CD4-positive, alpha-beta T cell (primary cell): ENCODE measurements at places on chromosomes 2 and 18.

DNA sequence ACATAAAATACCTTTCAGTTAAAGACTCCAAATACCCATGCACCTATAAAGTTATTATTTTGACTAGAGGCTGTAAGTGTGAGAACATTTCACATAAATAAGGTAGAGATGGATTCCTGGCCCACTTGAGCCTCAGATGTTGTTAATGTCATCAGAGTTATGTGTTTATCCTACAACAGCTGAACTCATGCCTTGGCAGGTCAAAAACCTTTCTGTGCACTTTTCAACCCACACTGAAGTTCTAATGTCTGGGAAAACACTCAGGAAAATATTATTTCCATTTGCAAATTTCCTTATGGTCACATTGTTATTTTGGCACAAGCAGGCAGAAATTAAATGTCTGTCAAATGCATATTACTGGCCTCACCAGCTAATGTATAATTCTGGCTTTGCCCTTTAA is 209.2 kb downstream of the LNPK start:
- no peak for DNase-seq

DNA sequence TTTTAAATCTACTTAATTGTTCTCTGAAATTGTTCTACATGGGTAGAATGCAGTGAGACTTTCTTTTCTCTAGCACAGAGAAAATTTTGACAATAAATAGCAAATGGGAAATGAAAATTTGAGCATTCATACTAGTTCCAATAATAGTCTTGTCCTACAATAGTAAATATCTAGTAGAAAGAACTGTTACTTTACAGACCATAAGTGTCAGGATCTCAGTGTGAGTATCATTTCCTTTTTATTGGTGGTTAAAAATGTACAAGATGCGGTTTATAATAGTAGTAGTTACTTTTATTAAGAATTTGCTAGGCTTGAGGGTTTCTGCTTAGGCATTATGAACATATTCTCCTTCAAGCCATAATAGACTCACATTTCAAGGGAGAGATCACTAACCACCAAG is 43.2 kb downstream of the KCNE4 start:
- no peak for DNase-seq

GRCh38 chr2:61448229-61448628 is 22.7 kb downstream of the USP34 start:
- no peak for DNase-seq

GRCh38 chr2:110115291-110116032 is at the start of gene MALL:
Gene MALL (minus strand): TSS chr2:110115822. CDS start chr2:110115792, 30 bp downstream.
- no peak for DNase-seq

DNA sequence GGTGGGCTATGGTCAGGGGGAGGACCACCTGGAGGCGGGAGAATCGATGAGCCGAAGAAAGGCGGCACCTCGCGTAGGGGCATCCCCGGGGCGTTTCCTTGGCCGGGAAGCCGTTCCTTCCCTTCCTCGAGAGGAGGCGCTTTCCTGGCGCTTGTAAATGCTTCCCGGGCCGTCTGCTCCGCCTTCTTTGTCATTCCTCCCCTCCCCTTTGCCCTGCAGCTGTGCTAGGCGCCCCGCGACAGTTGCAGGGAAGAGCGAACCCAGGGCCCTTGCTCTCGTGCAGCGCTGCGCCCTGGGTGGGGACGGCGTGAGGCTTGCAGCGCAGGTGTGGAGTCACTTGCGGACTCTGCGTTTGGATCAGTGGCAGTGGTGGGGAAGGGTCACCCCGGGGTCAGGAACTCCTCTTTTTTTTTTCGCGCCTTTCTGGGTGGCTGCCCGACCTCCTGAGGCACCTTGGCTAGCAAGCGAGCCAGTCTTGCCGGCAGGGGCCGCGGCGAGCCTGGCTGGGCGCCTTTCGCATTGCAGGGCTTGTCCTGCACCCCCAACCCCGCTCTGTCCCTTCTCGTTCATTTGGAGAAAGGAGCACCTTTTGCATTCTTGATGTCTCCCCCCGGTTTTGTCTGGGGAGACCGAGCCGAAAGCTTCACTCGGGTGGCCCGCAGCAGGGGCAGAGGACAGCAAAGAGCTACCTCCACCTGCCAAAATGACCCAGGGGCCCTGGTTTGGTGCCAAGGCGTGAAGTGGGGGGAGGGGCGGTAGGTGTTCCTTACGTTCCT is 858 bp downstream of the KCNS3 start:
- no peak for DNase-seq

DNA sequence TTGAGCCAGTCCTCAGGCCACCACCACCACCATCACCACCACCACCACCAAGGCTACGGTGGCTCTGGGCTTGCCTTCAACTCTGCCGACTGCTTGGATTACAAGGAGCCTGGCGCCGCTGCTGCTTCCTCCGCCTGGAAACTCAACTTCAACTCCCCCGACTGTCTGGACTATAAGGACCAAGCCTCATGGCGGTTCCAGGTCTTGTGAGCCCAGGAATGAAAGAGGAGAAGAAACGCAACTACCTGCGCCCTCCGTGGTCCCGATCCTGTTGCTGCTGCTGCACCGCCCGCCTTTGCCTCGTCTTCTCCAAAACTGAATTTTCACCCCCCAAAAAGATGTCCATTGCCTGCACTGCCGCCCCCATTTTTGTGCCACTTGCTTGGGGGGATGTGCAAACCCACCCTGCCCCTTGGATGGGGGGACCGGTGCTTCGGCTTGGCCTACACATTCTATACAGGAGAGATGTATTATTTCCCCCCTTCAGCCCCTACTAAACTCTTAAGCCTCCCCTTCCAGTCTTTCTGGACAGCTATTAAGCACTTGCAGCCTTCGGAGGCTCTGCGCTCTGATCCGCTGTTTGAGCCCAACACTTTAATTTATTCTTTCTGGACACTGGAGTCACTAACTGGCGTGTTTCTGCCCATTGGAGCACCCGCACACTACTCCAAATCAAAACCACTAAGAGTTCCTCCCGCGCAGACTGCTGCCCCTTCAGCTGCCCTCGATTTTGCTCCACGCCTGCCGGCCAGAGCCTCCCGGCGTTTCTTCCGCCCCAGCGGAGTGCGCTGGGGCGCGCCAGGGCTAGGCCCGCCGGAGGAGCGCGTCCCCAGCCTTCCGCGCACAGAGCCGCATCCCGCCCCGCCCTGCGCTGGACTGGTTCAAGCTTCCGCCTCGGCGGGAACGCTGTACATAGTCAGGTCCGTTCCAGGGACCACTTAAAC is 5.7 kb downstream of the OTX1 start:
- DNase-seq: no peak

- no peak for DNase-seq
Observed at GRCh38 chr2:74739733-74740241, 85.7 kb downstream of the SEMA4F start.

DNA sequence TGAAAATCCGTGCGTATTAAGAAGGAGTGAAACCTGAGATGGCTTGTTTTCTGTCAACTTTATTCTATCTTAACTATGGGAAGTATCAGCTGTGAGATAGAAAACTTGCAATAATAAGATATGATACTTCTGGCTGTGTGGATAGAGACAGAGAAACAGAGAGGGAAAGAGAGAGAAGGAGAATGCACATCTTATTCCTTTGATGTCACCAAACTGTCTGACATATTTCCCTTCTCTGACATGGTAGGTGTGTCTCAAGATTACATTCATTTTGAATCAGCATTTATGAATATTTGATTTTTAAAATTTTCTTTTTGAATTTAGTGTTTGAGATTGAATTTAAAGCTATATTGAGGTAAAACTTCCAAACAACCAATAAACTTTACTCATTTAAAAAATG is 69.4 kb downstream of the CDC42EP3 start:
- no peak for DNase-seq
